Glutamatergic neuron (in vitro differentiated cells): ENCODE measurements at places on chromosomes 7 and 10. TPM values are rescaled to one million over a fixed set of nuclear protein-coding genes. Genes with fewer than 3 reads are reported as not detected.

Gene ANXA8
- not detected for total RNA-seq

Gene FAM237B
- not detected for total RNA-seq

Gene PILRB
- total RNA-seq: 62.6 TPM

Gene FIS1
- 128 TPM for total RNA-seq

Gene GIMAP6
- total RNA-seq: not detected

Gene GHRHR
- total RNA-seq: not detected

Gene SDHAF3
- total RNA-seq: 10.1 TPM

DNA sequence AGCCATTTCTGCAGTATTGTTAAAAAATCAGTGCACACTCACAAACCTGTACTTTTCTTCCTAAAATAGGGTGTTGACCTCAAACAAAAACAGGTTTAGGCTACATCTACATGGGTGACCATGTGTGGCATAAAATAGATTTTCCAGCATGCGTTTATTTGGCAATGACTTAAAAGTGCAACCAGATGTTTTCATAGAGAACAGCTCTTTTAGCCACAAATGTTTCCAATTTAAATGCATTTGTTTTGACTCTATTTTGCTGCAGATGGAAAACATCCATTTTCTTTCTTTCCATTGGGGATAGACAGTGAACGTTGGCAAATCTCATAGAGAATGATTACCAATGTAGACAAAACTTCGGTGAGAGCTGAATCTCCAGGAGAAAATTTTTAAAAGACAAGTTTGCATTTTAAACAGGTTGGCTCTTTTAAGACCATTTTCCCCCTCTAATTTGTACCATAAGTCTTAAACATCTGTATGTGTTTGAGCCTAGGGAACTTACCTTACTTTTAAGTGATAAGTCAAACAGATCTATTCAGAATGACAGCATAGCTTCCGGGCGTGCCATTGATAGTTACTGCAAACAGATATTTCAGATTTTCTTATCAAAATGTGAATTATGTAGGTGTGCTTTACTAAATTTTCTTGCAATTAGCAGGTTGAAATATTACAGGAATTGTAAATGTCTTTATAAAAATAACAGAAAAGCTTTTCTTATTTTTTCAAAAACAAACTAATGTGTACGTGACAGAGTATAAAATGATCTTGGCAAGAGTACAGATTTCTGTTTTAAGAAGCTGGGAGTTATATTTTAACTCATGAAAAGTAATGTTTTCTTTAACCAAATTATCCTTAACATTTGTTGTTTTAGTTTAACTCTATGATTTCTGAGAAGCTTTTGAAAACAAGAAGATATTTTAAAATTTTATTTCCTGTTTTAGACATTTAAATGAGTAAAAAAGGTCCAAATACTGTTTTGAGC is 144.9 kb downstream of the HGF start:
- no peak for DNase-seq

DNA sequence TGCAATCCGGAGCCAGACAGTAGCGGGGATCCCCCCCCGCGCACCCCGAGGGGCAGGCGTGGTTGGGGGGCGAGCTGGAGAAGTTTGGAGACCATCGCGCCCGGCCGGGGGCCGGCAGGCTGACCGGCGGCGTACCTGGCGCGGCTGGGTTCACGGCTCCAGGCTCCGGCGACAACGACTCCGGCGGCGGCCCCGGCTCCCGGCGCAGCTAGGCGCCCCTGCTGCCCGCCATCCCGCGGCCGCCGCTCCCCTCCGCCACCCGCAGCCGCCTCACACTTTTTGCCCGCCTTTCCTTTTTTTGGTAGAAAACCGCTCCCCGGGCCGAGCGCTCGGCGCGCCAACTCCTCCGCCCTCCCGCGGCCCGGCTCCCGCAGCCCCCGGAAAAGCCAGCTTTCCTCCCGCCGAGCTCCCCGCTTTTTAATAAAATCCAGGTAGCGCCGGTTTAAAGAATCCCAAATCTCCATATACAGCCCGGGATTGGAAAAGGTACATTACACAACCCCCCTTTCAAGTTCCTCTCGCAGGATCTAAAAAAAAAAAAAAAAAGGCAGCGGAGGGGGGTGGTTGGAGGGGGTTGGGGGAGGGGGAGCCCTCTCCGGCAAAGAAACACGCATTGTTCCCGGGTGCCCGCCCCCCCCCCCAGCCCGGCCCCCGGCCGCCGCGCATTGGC is at the start of gene TNRC18:
Gene TNRC18 (minus strand): TSS at position 529 of the 670 bp plus-strand sequence. CDS start 2,588 bp downstream, outside the sequence.
- DNase-seq: peak; percentile 52

DNA sequence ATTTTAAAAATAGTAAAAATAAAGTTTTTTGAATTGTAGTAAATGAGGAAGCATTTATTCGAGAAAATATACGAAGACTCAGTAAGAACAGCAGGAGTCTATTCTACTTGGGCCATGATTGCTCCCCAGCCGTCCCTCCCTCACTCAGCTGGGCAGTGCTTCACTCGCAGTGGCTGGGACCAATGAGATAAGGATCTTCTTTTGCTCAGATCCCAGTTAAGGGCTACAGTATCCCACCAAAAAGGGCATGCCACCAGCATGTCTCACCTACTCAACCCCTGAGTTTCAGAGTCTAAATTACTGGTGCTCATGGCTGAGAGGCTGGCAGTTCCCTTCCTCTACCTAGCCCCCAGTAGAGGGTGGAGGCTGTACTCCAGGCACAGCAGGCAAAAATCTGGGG is 455.7 kb upstream of the PFKP start:
- DNase-seq: no peak

GRCh38 chr10:78410046-78410965 is 376.6 kb downstream of the RPS24 start:
- no peak for DNase-seq

- no peak for DNase-seq
These were observed 61.8 kb upstream of the SLC35B4 start for GRCh38 chr7:134378562-134378961.

GRCh38 chr10:67282871-67283270 is 357.0 kb downstream of the LRRTM3 start:
- no peak for DNase-seq

GRCh38 chr10:114100848-114101741 is 57.4 kb downstream of the ADRB1 start:
- peak; percentile 43 for DNase-seq

GRCh38 chr7:21330462-21331178 is 97.3 kb upstream of the SP4 start:
- no peak for DNase-seq

DNA sequence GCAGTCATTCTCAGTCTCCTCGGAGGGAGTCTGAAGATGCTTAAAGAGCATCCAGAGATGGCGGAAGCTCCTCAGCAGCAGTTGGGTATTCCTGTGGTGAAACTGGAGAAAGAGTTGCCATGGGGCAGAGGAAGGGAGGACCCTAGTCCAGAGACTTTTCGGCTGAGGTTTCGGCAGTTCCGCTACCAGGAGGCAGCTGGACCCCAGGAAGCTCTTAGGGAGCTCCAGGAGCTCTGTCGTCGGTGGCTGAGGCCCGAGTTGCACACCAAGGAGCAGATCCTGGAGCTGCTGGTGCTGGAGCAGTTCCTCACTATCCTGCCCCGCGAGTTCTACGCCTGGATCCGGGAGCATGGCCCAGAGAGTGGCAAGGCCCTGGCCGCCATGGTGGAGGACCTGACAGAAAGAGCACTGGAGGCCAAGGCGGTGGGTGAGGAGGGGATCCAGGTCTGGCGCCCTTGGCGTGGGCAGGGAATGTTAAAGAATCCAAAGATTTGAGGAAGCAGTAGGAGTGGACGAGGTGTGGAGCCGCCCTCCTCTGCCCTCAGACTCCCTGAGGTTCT is 2.9 kb downstream of the ZSCAN25 start:
- no peak for DNase-seq

DNA sequence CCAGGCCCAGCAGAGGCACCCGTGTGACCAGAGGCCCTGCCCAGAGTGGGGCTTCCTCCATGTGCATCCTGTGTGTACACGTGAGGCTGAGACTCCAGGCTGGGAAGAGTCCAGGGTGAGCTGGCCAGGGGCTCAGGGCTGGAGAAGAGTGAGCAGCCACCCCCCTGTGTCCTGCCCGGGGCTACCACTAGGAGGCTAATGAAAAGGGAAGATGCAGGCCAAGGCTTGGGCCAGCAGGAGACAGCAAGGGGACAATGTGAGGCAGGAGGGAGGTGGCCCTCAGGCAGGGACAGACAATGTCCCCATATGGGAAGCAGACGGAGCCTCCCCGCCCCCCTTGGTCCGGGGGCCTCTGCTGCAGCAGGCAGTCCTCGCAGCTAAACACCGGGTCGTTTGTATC is 102.0 kb downstream of the HIF1AN start:
- DNase-seq: peak; percentile 87

- no peak for DNase-seq
These were observed 137.3 kb upstream of the CHST15 start for GRCh38 chr10:124230635-124231167.

DNA sequence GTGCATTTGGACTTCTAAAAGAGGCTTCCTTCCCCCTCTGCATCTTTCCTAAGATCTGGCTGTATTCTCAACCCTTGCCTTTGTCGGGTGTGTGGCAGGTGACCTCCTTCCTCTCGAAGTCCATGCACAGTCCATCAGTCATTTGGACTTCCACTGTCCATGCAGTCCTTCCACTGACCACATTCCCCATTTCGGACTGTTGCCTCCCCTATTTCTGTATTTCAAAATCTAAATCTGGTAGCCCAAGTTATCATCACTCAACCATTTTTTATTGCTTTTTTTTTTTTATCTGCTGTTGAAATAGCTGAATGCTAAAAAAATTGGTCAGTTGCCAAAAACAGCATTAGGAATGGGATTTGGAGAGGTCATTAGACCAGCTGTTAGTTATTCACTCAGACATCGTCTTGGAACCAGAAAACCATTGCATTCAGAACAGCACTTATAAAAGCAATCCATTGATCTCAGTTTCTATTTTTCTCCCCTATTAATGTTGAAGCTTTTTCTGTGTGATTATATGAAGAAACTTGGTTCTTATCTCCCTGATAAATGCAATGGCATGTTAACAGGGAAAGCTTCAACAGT is 575.6 kb downstream of the KIF20B start:
- DNase-seq: no peak

GRCh38 chr10:6667679-6668270 is 87.7 kb upstream of the PRKCQ start:
- DNase-seq: peak; percentile 52

DNA sequence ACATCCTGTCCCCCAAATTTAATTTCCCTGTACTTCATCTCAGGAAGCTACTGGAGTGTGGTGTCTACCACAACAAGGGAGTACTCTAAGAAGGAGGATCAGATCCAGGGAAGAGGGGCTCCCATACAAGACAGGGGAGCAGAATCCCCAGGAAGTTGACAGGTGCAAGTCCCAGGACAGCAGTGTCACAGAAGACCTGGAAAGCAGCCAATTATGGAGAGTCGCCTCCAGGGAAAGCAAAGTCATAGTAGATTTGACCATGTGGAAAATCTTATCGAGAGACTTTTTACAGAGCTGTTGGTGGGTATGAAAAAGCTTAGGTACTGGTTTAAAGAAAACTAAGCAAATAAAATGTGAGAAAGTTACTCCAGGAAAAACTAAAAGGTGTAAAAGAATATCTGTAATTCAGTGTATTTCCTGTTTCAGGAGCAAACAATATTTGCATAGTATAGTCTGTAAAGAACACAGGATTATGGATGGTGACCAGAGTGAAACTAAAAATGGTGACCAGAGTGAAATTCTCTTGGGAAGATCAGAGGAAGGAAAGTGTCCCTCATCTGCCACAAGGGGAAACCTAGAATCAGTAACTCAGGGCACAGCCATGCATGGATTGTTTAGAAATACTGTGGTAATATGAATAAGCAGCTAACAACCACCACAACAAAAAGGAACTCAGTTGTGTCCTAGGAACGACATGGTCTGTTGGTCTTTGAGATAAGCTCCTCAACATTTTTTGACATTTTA is 44.5 kb downstream of the LANCL2 start:
- DNase-seq: no peak

GRCh38 chr10:85615556-85615955 is 751.0 kb downstream of the GRID1 start:
- DNase-seq: no peak

DNA sequence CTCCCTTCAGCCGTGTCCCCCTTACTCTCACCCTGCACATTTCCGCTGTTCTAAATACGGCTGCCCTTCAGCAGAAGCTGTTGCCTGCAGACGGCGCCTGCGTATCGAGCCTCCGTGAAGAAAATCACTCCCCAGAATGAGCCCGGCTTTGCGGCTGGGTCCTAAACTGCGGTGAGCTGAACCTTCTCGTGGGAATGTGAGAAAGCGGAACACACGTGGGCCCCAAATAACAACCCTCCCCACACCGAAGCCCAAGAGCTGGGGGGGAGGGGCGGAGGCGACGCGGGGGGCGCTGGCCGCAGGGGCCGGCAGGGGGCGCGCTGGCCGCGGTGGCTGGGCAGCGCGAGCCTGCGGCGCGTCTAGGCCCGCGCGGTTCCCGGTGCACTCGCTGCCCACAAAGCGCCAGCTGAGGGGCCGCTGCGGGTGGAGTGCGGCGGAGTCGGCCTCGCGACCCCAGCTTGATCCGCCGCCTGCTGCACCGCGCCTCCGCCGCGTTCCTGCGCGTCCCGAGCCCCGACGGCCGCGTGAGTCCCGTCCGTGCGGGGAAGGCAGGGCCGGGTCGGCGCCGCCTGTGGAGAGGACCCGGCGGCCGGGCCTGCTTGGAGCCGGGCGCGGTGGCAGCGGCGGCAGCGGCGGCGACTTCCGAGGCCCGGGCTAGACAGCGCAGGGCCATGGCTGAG is at the start of gene ZNF398:
Gene ZNF398 (plus strand): TSS at position 382 of the 680 bp plus-strand sequence. CDS start 290 bp downstream, at position 672.
- peak; percentile 82 for DNase-seq

GRCh38 chr10:90125456-90126255 is 424.3 kb downstream of the KIF20B start:
- no peak for DNase-seq

GRCh38 chr10:55233505-55233904 is 432.5 kb upstream of the PCDH15 start:
- no peak for DNase-seq

DNA sequence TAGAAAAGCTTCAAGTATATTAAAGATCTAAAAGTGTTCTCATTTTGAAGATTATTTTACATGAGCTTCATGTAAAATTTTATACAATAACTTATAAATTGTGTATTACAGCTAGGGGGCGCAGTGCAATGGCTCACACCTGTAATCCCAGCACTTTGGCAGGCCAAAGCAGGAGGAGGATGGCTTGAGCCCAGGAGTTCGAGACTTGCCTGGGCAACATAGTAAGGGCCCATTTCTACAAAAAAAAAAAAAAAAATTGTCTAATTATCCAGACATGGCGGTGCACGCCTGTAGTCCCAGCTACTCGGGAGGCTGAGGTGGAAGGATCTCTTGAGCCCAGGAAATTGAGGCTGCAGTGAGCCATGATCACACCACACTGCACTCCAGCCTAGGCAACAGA is 16.6 kb downstream of the ACBD5 start:
- peak; percentile 27 for DNase-seq

GRCh38 chr10:72274213-72274729 is 547 bp downstream of the DDIT4 start:
- peak; percentile 28 for DNase-seq

DNA sequence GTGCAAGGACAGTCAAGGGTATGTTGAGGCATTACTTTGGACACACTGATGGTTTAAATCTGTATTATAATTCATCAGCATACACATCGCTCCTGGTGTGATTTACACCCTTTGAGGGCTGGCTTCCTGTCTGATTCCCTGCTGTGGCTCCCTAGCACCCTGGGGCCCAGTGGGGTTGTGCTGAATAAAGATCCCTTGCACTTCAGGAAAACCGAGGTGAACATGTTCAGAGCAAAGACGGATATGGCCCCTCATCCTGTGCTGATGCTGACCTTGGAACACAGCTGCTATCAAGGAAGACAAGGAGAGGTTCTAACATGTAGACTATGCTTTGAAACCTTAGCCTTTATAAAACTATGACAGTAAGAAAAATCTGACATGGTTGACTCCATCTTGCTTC is 84.6 kb upstream of the UNC5B start:
- DNase-seq: no peak
